ENCODE measurements at places on chromosomes 3 and 15.

DNA sequence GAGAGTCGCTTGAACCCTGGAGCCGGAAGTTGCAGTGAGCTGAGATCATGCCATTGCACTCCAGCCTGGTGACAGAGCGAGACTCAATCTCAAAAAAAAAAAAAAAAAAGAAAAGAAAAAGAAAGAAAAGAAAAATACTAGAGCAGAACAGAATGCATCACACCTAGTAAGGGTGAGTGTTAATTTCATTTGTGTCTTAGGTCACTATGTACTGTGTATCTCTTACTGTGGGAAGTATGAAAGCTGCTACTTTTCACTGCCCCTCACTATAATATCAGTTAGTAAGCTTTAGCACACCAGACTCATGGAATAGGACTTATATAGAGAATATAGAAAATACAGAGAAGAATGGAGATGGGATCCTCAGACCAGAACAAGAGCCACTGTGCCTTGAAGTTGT is 45.9 kb upstream of the RASA2 start:
- DNase-seq = no peak

- no peak for DNase-seq
Observed at GRCh38 chr15:36814708-36815107, 235.3 kb downstream of the CDIN1 start.

- no peak for DNase-seq
Observed at GRCh38 chr15:58086491-58086890, 21.0 kb upstream of the ALDH1A2 start.

GRCh38 chr15:67521783-67522568 is 1.0 kb downstream of the C15orf61 start:
- DNase-seq = no peak

GRCh38 chr3:138696666-138697370 is 88.2 kb downstream of the FAIM start:
- no peak for DNase-seq

DNA sequence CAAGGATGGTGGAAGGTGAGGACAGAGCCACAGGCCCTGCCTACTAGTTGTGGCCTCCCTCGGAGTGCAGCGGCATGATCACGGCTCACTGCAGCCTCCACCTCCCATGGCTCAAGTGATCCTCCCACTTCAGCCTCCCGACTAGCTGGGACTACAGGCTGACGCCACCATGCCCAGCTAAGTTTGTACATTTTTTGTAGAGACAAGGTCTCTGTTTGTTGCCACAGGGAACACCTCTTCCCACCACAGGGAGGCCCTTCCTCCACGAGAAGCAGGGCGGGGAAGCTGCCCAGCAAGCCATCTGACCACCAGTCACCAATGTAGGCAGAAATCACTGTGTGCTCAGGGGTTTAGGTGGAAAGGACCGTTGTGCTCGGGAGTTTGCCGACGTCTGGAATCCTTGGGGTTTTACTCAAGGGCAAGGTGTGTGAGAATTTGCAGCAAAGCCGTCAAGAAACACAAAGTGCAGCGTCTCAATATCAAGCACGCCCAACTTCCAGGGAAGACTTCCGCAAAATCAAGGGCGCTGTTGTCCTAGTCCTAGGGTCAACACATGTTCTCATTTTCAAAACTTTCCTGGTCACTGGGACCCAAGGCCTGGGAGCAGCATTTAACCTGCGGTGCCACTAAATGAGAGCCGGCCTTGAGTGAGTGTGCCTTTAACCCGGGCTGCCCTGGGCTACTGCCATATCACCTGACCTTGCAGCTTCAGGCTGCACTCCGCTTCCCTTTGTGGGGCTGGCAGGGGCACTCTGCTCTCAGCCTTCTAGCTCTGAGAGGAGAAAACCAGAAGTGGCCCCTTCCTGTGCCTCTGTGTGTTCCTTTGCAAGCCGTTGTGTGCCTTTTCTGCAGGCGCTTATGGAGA is 65.7 kb downstream of the SLC12A8 start:
- DNase-seq = no peak
